IMR-90 (cell line): ENCODE measurements at places on chromosomes 2 and 18. TPM values are rescaled to one million over a fixed set of nuclear protein-coding genes. Genes with fewer than 3 reads are reported as not detected.

DNA sequence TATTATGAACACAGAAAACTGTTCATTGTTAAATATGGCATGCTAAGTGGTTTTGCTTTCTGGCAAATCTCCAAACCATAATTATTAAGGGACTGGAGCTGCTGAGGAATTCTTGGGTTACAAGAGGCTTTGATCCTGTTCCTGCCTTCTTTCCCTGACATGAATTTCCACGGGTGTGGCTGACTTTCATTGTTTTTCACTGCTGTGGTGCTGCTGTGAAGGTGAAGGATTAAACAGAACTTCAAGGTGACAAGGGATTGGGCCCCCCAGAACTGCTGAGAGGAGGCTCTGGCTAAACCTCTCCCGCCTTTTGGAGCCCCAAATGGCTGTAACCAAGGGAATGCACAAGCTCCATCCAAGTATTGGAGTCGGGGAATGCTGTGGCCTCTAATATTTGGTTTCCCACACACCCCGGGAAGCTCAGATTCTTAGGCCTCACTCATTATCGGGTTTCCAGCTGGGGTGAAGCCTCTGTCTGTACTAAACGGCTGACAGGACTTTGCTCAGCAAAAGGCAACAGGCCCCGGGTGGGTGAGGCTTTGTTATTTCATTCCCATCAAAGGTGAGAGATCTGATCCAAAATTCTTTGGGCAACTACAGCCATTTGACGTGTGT is 29.0 kb upstream of the ZFP36L2 start:
- DNase-seq, result no peak

DNA sequence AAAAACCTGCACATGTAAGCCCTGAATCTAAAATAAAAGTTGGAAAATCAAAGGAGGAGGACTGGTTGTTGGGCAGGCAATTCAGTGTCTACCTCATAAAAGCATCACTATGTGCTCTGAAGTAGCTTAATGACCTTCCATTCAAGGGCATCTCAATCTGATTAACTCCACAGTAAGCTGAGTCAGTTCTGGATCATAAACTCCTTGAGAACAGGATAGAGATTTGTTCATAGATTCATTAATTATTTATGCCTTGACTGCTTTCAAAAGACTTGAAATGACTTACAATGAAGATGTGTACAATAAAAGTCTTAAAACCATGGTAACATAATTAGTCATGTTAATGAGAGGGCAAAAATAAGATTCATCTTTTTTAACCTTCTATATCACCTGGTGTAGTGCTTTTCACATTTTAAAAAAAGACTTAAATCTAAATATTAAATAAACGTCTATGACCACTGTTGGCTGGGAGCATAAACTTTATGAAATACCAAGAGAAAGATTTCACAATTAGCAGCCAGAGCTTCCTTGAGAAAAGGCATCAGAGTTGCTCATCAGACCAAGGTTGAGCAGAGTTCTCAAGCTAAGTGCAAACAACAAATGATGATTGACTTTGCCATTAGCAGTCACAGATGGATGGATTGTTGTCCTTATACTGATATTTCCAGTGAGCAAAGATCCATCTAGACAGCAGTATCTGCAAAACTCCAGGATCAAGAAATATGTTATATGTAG is 237.3 kb upstream of the THUMPD2 start:
- DNase-seq, result peak; percentile 81

DNA sequence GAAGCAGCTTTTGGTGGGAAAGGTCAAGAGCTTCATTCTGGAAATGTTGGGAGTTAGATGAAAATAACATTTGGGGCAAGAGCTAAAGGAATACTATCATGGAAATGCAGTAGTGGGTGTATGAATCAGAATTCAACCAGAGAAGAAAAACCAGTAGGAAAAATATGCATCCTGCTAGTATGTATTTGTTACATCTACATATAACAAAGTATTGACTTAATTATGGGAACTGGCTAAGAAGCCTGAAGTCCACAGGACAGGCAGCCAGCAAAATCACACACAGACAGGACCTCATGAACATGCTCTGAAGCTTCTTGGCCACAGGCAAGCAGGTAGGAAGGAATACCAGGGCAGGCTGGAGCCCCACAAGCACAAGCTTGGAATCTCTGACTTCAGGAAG is 185.8 kb downstream of the FBXO15 start:
- peak; percentile 11 for DNase-seq

DNA sequence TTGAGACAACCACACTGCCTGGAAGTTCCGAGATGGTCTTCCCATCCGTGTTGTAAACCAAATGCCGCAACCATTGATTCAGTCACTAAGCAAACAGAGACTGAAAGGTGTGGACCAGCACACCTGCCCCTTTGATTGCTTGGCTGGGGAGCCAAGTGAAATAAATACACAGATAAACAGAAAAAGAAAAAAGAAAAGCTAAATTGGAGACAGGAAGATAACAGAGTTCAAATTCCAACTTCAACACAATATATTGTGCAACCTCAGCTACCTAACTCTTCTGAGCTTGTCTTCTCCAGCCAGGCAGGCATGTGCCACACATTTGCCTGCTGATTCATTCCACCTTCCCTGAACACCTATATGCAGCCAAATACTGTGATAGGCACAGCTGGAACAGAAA is 110.9 kb downstream of the PID1 start:
- DNase-seq, result no peak

- no peak for DNase-seq
Observed at GRCh38 chr2:162824304-162824703, 14.3 kb downstream of the KCNH7 start.

DNA sequence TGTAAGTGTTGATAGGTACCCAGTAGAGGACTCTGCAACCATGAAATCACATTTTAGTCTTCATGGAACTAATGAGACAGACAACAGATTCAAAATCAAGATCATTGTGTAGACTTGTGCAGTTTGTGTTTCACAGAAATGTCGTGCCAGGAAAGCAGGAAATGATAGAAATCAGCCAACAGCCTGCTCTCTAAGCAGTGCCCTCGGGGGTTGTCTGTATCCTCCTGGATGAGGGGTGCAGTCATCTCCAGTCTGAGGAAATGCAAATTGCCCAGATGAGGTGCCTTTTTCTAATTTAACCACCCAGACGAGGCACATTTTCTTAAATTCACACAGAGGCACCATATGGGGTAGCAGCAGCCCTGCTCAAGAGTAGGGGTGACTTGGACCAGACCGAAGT is 663.1 kb downstream of the XIRP2 start:
- no peak for DNase-seq

ZFP36L2 gene
- 1.8 and 2.2 TPM in 2 replicates for total RNA-seq

SP5 gene
- total RNA-seq, result not detected in 2 replicates
